LHCN-M2 (cell line): ENCODE measurements at places on chromosomes 16 and 17. TPM values are rescaled to one million over a fixed set of nuclear protein-coding genes. Genes with fewer than 3 reads are reported as not detected.

GRCh38 chr17:82070611-82071010 is 5.0 kb upstream of the DUS1L start:
- no peak for DNase-seq

DNA sequence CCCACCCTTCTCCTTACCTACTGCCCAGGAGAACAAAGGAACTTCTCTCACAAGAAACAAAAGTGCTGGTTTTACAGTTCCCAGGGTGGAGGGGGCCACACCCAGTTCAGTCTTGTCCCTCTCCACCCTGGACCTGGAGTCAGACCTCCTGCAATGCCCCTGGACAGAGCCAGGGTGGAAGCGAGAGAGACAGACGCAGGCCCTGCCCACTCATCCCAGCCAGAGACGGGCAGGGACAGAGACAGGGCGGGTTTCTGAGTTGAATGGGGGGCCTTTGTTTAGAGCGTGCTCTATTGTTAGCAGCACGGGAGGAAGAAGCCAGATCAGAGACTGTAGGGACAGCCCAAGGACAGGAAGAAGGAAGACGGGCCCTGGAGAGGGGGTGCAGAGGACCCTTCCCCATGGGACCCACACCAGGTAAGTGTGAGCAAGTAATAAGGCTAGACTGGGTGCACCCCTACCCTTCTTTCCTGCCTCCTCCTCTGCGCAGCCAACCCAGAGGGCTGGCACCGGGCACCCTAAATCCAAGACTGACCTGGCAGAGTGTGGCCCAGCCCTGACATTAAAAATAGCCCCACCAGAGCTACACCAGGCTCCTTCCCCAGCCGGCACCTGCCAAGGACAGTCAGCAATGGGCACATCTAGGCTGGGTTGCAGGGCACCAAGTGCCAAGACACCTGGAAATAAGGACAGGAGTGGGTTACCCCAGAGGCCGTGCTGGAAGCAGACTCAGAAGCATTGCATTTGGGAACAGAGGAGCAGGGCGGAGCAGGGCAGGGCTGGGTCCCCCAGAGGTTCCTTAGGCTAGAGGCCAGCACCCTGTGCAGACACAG is 10.9 kb downstream of the JUP start:
- no peak for DNase-seq

GRCh38 chr16:11964761-11965551 is at the start of gene TNFRSF17:
Gene TNFRSF17 (plus strand): TSS chr16:11965210. CDS start chr16:11965325, 115 bp downstream.
- DNase-seq, result no peak

GRCh38 chr16:70390774-70391173 is 44.1 kb downstream of the DDX19A start:
- DNase-seq, result no peak

DNA sequence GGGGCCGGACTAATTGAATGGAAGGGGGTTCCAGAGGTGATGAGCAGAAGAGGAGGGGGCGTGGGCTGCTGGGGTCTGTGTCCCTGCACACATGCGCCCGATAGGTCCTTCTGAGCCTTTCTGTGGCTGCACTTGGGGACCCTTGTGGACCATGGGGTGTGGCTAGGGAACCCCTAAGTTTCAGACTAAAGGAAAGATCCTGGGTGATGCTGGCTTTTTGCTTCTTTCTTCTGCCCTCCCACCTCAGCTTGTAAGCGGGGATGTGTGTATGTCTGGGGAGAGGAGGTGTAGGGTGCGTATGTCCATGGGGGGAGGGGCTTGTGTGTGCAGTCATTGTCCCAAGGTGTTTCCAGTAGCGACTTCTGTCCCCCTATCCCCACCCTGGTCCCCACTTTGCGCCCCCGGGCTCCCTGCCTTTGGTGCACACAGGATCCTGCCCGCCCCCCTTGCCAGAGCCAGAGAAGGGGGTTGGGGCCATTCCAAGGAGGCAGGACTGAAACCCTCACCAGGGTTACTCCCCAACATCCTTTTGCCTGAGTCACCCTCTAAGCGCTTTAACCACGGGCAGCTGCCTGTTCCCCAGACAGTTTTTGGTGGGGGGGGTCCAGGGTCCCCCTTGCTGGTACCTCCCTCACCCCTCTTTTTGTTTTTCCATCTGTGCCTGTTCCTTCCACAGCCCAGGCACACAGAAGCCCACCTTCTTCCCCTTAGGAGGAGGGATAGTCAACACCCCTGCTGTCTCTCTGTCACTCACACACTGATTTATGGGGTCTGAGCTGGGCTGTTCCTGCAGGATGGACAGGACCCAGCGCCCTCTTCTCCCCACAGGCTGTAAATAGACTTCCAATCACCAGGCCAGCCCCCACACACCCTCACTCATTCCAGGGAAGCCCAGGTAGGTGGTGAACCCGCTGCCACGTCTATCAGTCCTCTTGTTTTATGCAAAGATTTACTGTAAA is 83.2 kb downstream of the ARHGAP23 start:
- DNase-seq, result peak; percentile 87

DNA sequence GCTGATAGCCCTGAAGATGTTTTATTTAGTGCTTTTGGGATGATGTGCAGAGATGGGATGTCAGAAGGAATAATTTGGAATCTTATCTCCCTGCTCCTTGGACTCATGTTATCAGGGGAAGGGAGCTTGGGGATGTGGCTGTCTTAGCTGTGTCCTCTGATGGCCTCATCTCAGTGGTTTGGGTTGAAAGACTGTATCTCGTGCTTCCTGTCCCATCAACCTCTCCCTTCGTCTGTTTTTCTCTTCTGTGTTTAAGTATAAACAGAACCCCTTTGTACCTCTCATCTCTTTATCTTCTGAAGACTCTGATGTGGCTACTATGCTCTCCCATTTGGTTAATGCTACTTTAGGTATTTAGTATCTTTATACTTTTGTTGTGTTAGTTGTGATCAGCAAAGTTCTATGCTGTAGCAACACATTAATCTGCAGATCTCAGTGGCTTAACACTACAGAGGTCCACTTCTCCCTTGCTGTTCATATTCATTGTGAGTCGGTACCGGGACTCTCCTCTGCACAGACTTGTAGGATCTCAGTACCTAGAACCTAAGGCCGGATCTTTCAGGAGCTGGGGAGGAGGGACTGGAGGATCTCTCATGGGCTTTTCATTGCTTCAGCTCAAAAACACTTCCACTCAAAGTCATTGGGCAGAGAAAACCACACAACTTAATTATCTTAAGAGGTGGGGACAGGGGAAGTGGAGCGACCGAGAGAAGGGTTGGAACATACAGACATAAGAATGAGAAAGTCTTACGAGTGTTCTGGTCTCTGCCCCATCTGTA is 28.8 kb downstream of the PRKCA start:
- no peak for DNase-seq

GRCh38 chr17:2435181-2435741 is 34.4 kb upstream of the MNT start:
- no peak for DNase-seq

DNA sequence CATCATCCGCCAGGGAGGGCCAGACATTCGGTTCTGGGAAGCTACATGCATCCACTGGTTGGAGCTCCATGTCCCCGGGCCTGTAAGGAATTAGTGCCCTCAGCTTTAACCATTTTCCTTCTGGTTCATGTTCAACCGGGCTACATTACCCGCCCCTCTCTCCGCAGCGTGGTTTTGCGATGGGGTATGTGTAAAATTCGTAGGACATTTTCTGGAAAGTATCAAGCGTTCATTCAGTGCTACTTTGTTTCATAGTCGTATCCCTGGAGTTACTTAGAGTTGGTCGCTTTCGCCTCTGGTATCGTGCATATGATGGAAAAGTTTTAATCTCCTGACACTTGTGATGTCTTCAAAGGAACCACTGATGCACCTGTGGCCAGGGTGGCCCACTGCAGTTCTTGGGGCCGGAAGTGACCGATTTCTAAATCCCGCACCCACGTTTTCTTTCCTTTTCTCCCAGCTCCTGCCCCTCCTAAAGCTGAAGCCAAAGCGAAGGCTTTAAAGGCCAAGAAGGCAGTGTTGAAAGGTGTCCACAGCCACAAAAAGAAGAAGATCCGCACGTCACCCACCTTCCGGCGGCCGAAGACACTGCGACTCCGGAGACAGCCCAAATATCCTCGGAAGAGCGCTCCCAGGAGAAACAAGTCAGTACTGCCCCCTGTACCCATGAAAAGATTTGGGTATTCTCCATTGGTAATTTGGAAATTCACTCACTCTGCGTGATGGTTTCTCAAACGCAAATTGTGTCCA is 637 bp downstream of the RPL23A start:
- DNase-seq, result no peak

- DNase-seq, result no peak
Measured at GRCh38 chr17:2172999-2173398, 118.1 kb downstream of the HIC1 start.

DNA sequence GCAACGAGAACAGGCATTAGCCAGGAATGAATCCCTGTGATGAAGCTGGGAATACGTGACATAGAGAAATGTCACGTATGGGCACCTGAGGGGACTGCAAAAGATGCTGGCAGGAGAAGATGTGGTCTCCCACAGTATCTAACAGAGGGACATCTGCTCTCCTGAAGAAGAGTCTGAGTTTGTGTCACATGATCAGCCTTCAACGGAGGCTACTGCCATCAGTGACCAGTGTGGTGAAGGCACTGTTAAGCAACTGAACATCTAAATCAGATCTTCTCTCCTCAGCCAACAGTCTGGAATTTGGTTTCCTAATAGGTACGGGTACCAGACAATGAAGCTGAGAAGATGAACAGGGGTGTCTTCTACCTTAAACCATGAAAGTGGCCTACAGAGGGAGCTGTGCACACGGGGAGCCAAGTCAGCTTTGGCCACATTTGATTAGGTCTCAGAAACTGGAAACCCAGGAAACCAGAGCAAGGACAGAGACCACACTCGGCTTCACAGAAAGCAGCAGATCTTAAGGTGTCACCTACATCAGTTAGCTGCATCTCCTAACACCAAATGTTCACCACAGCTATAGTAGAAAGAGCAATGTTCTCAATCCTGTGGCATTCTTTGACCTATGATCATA is 41.8 kb downstream of the BRD7 start:
- no peak for DNase-seq

DNA sequence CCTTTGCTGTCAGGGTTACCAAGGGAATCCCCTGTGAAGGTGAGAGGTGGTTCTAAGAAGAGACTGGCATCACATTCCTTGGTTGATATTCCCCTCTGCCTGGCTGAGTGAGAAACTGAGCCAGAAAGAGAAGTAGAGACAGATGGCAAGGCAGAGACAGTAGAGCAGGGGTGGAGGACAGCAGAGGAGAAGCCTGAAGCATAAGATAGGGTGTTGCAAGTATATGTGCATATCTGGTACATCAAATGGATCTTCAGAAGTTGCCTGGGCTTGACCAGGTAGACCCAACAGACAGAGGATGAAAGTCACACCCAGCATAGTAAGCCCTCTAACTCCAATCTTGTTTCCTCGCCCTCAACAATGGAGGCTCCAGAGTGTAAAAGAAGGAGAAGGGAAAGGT is 7.9 kb upstream of the THUMPD1 start:
- DNase-seq, result no peak

DNA sequence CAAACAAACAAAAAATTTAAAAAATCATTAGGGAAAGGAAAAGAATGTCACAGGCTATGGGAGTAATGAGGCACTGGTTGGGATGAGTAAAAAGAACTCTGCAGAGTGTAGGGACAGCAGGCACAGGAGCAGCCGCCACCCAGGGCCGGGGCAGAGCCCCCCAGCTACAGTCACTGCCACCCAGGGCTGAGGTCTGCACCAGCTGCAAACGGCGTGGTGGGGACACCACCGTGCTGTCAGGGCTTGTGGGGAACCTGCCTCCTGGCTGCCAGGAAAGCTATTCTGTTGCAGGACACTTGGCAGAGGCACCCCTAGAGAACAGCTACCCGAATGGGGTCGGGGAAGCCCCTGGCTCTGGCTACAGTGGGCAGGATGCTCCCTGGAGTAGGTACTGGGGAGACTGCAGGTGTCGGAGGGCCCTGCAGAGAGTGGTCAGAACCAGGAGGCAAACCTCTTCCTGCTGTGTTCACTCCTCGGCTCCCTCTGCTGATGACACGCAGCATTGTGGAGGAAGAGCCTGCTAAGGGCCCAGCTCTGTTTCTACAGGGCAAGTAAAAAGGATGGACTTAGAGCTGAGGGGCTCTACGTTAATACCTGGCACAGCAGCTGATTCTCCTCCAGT is 32.3 kb upstream of the CAPN15 start:
- DNase-seq, result peak; percentile 30

DNA sequence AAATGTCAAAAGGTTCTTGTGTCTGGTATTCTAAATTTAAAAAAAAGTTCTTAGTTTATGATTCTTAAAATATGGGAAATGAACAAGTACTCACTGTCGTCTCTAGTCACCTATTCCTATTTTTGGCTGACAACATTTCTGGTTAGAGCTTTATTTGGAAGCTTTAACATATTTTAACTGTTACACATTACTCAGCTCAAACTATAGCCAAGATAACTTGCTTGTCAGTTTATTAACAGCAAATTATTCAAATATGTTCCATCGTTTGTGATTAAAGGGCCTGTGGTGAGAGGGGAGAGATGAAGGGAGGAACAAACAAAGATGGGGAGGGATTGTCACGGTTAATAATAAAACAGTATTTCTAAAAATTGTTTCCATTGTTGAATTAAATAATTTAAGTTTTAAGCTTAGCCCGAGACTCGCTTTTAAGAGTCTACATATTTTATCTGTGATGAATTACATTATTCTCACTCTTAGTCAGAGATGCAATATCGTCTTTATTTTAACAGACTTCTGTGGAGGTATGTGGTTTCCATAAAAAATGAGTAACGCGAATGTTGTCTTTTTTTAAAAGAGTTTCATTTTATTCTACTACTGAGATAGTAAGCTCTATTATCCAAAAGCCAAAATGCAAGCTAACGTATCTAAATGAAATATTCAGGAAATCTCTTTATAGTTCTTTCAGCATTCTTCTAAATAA is 321.9 kb upstream of the PMFBP1 start:
- peak; percentile 70 for DNase-seq

DNA sequence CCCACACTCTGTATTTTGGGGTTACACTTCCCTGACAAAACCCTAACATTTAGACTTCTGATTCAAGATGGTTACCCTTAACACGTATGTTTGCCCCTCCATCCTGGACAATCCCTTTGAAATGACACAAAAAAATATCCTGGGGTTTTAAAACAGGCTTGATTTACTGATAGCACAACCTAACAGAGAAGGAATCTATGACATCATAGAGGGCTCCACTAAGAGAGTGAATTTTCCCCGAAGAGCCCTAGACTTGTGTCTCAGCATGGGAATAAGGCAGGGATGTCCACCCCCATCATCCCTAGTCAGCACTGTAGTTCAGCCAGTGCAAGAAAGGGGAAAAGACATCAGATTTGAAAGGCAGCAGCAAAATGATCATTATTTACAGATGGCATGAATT is 15.8 kb upstream of the SRCIN1 start:
- DNase-seq, result no peak

- DNase-seq, result no peak
Measured at GRCh38 chr17:70158591-70158990, 10.7 kb upstream of the KCNJ2 start.

Gene TSPAN10
- total RNA-seq, result 8.5 and 8.8 TPM in 2 replicates

Gene CACNG1
- total RNA-seq, result 0.57 TPM in 1 of 2 replicates, not detected in the other

Gene COPZ2
- total RNA-seq, result 70.4 and 91.8 TPM in 2 replicates

Gene HAP1
- total RNA-seq, result under 0.01 TPM in 1 of 2 replicates, not detected in the other

Gene TP53TG3B
- not detected in 2 replicates for total RNA-seq

Gene TNK1
- total RNA-seq, result 0.06 TPM in 1 of 2 replicates, not detected in the other

Gene HSD17B2
- total RNA-seq, result 3.0 and 6.5 TPM in 2 replicates

Gene P2RX1
- total RNA-seq, result 0.17 TPM in 1 of 2 replicates, not detected in the other

Gene TBC1D3G
- not detected in 2 replicates for total RNA-seq

Gene RNF167
- 34.4 and 38.2 TPM in 2 replicates for total RNA-seq
